Fibroblast of skin of abdomen (primary cell): ENCODE measurements at places on chromosomes 16 and 17.

DNA sequence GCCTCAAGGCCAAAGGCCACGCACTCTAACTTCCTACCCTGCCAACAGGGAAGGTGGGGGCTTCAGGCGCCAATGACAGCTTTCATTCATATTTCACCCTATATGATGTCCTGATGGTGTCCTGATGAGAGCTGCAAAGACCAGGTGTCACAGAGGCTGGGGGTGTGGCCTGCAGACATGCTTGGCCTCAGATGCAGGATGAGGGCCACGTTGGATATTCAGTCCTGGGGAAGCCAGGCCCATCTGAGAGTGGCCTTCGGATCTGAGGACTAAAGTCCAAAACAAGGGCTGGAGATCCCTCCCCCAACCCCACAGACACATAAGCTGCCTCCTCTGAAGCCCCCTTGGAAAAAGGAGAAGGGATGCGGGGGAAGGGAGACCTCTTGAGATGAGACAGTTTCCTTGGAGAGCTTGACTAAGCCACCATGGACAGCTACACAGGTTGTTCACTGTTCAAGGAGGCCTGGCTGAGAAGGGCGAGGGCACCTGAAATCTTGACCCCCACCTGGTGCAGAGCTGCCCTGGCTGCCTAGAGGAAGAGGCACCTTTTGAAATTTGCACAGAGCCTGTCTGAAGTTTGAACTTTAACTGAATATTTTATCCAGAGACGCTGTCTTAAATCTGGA is 24.3 kb upstream of the GSG1L start:
- no peak for DNase-seq

- no peak for DNase-seq
Observed at GRCh38 chr16:71473891-71474290, 11.8 kb upstream of the ZNF23 start.

DNA sequence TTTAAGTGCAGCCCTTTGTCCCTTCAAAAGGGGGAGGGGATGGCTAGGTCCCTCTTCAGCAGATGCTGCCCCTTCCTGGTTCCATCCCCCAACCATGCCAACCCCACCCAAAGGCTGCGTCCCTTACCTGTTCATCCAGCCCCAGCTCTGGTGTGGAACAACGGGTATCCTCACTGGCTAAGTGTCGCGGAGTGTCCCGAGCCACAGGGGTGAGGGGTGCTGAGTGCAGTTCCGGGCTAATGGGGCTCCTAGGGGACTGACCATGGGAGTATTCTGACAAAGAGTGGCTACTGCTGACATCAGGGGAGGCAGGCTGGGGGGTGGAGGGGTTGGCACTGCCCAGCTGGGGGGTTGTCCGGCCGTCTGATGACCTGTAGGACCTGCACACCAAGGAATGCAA is 32.9 kb downstream of the STH start:
- DNase-seq, result no peak

DNA sequence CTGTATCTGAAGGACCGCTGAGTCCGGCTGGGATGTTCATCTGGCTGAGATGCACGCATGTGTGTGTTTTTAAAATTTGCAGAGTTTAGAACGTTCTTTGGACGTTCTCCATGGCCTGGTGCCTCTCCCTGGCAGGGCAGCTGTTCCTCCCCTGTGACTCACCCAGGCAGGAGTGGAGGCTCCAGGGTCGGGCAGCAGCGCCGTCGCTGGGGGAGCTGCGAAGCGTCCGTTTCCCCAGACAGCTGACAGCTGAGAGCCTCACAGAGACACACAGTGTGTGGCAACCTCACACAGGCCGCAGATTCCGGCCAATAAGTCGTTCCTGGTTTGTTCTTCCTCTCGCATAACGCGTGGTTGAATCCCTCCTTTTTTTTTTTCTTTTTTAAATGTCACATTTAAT is 80.6 kb downstream of the OR1D5 start:
- DNase-seq, result peak; percentile 58

DNA sequence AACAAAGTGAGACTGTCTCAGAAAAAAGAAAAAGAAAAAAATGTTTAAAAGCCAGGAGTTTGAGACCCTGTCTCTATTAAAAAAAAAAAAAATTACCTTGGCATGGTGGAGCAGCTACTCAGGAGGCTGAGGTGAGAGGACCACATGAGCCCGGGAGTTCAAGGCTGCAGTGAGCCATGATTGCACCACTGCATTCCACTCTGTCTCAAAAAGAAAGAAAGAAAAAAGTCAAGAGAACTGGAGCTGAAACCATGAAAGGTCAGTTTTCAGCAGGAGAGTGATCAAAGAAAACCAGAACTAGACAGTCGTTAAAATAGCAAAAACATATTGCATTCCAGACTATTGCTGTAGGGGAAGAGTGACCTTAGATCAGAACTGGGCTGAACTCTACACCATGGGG is 8.8 kb downstream of the QPRT start:
- DNase-seq, result no peak

DNA sequence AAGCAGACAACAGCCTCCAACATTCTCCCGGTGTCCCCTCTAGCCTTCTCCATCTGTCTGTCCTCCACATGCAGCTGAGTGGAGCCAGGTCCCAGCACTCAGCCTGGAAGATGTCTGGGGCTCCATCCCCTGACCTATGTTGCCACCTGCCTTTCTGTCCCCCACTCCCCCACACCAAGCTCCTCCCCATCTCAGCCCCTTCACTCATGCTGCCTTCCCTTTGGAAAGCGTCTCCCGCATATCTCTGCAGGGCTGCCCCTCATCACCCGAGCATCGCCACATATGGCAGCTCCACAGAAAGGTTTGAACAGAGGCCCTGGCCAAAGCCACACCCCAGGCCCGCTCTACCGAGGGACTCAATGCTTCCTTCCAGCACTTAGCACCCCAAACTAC is 24.2 kb downstream of the NSMCE1 start:
- DNase-seq, result no peak

DNA sequence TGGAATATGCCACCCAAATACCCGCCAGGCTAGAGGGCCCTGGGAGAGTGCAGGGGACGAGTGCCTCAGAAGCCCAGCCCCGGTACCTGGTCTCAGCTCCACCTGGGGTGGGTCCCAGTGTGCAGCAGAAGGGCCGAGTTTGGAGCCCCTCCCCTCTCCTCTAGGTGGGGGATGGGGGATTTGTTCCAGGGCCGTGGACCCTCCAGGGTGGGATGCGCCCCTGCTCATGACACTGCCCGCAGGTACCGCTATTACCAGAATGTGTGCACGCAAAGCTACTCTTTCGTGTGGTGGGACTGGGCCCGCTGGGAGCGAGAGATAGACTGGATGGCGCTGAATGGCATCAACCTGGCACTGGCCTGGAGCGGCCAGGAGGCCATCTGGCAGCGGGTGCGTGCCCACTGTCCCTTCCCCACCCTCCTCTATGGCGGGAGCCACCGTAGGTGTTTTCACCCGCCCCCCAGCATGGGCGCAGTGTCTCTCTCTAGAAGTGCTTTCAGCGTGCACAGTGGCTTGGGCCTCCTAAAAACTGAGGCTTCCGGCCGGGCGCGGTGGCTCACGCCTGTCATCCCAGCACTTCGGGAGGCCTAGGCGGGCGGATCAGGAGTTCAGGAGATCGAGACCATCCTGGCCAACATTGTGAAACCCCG is 1.2 kb downstream of the NAGLU start:
- DNase-seq, result no peak

- no peak for DNase-seq
Observed at GRCh38 chr16:1073566-1074378, 1.2 kb downstream of the SSTR5 start.

DNA sequence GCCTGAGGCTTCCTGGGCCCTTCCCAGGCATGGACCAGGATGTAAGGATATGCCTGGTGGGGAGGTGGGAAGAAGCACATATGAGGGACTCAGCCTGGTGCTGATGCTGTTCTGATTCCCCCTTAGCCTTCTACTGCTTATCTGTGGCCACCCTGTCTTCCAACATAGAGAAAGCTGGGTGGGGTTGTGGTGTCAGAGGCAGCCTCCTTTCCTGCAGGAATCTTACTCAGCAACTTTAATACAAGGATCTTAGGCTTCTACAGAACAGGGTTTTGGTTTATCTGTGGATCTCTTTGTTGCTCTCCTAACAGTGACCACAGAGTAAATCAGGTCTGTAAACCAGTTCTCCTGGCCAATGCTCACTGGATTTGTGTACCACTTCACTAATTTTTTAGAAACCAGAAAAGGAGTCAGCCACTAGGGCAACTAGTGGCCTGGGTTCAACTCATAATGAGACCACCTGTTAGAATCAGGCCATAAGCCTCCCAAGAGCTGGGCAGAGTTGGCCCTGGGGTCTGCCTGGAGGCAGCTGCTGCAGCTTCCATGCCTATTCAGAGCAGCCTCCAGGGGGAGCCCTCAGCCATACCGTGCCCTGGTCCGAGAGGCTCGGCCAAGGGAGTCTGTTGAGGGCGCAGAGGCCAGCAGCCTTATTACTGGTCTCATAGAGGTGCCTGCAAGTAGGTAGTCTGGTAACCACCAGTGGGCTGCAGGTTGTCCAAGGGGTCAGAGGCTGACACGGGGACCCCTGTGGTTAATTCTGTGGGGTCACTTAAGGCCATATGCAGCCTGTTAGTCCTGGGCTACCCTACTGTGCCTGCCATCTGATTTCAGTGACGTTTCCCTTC is 7.1 kb downstream of the HAS3 start:
- peak; percentile 22 for DNase-seq

DNA sequence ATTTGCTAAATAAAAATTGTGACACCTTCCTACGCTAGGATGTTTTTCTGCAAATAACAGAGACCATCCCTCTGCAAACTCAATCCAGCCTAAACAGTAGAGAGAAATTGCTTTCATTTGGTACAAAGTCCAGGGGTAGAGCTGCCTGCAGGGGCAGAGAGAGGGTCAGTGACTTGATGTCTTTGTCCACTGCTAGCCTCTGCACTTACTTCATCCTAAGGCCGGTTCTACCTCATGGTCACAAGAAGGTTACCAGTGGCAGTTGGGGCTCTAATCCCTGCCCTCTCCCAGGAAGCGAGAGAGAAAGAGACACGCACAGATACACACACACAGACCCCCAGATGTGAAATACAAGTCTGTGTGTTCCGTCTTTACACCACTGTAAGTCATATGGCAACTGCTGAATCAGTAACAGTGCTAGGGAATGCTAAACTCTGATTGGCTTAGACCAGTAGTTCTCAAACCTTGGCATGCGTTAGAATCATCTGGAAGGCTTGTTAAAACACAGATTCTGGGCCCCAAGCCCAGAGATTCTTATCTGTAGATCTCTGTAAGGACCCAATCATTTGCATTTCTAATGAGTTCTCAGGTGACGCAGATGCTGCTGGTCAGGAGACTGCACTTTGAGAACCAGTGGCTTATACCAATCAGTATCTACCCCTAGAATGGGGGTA is 13.1 kb upstream of the LPCAT2 start:
- peak; percentile 92 for DNase-seq

- no peak for DNase-seq
Observed at GRCh38 chr17:59277031-59277430, 54.4 kb upstream of the YPEL2 start.

DNA sequence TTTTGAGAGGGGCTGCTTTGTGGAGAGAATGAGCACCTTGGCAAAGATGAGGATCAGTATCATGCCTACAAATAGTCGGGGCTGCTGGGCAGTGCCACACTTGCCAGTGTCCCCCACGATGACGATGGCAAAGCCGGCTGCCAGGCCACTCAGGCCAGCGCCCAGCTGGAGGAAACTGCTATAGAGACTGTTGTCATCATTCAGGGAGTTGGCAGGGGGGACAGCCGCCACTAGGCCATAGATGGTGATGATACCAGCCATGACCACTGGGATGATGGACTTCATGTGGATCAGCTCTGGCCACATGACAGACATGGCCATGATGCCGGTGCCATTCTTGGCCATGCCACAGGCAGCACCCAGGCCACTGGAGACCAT is 23.8 kb downstream of the MINK1 start:
- no peak for DNase-seq

GRCh38 chr16:67654403-67654911 is 5.6 kb downstream of the ACD start:
- DNase-seq, result no peak

DNA sequence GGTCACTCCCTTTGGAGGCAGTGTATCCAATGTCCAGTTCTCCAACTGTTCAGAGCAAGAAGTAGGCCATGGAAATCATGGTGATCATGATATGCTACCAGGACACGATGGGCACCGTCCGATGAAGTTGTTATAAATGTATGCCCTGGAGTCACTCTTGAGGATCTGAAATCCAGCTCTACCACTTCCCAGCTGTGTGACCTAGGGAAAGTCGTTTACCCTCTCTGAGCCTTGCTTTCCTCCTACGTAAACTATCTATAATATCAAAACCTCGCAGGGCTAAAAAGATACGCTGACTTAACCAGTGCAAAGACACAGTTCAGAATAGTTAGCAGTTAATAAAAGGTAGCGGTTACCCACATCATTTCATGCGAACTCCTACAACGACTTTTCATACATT is 194.2 kb downstream of the XYLT1 start:
- DNase-seq, result no peak

GRCh38 chr16:67148656-67149275 is 2.0 kb downstream of the B3GNT9 start:
- no peak for DNase-seq

DNA sequence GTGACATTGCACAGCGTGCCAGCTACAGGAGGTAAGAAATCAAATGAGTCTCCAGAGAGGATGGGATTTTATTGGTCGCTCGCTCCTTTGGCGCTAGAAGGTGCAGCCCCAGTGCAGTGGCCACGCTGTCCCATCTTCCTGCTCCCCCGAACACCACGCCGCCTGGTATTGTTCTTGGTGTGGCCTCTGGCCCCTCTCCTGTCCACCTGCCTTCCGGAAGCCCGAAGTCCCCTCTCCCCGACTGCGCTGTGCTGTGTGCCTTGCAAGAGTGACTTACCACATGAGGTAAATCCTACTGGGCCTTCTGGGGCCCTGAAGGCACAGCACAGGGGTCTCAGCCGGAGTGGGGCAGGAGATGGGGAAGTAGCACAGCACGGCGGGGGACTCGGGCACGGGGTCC is 58.2 kb downstream of the MARCHF10 start:
- DNase-seq, result no peak

DNA sequence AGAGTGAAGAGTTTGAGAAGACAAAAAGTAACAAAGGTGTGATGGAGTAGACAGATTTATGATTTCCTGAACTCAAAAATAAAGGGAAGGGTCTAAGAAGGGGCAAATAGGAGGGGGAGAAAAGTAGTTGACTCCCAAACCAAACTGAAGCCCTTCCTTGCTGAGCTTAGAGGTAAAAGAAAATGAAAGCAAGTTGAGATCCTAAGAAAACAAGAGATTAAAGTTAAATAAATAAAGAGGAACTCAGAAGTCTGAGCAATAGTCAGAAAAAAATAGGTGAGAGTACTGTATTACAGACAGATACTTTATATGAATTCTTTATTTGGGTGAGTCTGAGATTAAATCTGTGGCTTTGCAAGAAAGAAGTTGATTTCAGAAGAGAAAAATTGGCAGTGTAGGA is 3.3 kb upstream of the PSMD12 start:
- DNase-seq, result no peak

DNA sequence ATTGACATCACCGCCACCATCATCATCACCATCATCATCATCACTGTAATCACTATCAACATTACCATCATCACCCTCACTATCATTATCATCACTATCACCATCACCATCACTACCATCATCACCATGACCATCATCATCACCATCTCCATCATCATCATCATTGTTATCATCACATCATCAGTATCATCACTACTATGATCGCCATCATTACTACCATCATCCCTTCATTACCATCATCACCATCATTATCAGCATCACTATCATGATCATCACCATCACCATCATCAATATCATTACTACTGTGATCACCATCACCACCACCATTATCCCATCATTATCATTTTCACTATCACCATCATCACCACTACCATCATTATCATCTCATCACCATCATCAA is 368.3 kb downstream of the SEC14L1 start:
- DNase-seq, result no peak

- DNase-seq, result peak; percentile 63
Observed at GRCh38 chr16:70738083-70738977, 52.5 kb upstream of the MTSS2 start.

GRCh38 chr16:30967795-30968194 is 10.2 kb downstream of the SETD1A start:
- DNase-seq, result no peak
